Activated naive CD8-positive, alpha-beta T cell treated with anti-CD3 and anti-CD28 coated beads for 36 hours (primary cell): ENCODE measurements at places on chromosomes 3 and 15. TPM values are rescaled to one million over a fixed set of nuclear protein-coding genes. Genes with fewer than 3 reads are reported as not detected.

The FBLN2 gene
- 3.1 TPM for total RNA-seq

The SHC4 gene
- total RNA-seq: 3.7 TPM

The IQCF5 gene
- total RNA-seq: not detected

The TEX55 gene
- not detected for total RNA-seq

The GMNC gene
- not detected for total RNA-seq

DNA sequence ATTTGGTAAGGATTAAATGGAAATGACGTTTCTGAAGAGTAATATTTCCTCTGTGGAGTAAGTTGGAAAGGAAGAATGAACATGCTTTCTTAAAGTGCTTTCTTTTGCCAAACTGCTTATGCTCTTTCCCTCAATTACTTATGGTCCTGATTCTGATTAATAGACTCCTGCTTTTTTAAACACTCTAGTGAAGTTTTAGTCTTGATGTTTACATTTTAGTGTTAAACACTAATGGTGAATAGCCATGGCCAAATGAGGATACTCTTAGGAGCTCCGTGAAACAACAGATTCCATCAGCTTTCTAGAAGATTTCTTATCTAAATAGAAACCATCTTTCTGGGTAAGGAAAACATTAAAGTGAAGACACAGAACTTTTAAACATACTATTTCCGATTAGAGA lies 117.6 kb downstream of the P3H2 start:
- no peak overlapping the region for H3K4me3 ChIP-seq
- peaks cover 20% of the 10 kb centered on the region for H3K27me3 ChIP-seq
- no peak for DNase-seq
- no peaks in the 10 kb centered on the region for H3K36me3 ChIP-seq
- no peaks in the 10 kb centered on the region for H3K4me1 ChIP-seq

- no peaks in the 10 kb centered on the region for H3K27me3 ChIP-seq
- H3K4me1 ChIP-seq: no peaks in the 10 kb centered on the region
- H3K4me3 ChIP-seq: no peak overlapping the region
- no peak overlapping the region for H3K27ac ChIP-seq
Measured at GRCh38 chr3:175342196-175342595, 483.1 kb downstream of the NAALADL2 start.

GRCh38 chr15:98647774-98648653 lies at the start of gene IGF1R:
IGF1R (plus strand) TSS chr15:98648539; CDS start chr15:98649582, 1,043 bp downstream.
- peaks cover 24% of the 10 kb centered on the region for H3K4me1 ChIP-seq
- H3K27ac ChIP-seq: peak within 1 kb of the TSS; percentile 94
- peak within 1 kb of the TSS; percentile 85 for H3K4me3 ChIP-seq
- peaks cover 9% of the 10 kb centered on the region for H3K27me3 ChIP-seq
- H3K36me3 ChIP-seq: no peaks in the 10 kb centered on the region

DNA sequence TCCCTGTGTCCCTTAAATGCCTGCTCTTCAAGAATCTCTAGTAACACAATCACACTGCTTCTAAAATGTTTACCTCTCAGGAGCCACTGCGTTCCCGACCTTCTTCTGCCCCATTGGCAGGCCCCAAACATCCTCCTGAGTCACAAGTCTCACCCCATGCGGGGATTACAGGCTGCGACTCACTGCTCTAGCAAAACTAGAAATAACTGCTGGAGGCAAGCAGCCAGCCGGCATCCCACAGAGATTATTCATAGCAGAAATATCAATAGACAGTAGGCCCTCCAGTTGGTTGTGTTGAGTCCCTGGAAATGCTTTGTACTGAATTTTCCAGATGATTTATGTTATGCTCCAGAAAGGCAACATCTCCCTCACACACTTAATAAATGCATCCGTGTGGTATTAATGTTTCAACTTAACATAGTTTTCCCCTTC lies 64.8 kb downstream of the RFTN1 start:
- H3K27ac ChIP-seq: peak overlapping the region; percentile 13
- no peaks in the 10 kb centered on the region for H3K27me3 ChIP-seq
- H3K36me3 ChIP-seq: peaks cover 51% of the 10 kb centered on the region
- H3K4me1 ChIP-seq: peaks cover 43% of the 10 kb centered on the region
- peak; percentile 30 for DNase-seq

DNA sequence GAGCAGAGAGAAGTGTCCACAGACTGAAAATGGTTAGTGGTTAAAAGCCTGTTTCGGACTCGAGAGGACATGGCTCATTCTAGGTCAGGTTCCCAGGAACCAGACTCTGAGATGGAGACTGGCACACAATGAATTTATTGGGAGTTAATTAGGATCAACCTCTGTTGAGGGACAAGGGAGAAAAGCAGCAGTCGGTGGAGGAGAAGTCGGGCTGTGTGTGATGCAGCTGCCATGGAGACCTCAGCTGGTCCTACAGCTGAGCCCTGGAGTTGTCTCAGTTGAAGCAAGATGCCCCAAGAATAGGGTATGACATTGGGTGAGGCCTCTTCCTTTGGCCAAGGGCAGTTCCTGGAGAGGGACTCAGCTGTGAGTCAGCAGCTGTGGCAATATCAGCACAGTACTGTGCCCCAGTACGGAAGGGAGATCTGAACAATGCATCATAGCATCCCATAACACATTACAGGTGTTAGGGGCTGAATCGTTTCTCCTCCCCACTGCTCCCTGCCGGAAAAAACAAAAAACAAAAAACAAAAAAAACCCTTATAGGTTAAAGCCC lies 105.4 kb downstream of the ABHD5 start:
- no peak for DNase-seq
- peaks cover 18% of the 10 kb centered on the region for H3K27me3 ChIP-seq
- H3K4me3 ChIP-seq: no peak overlapping the region
- no peaks in the 10 kb centered on the region for H3K4me1 ChIP-seq
- H3K36me3 ChIP-seq: no peaks in the 10 kb centered on the region

GRCh38 chr3:189132231-189132671 lies 39.5 kb upstream of the TPRG1 start:
- H3K27me3 ChIP-seq: no peaks in the 10 kb centered on the region
- H3K4me3 ChIP-seq: peak overlapping the region; percentile 52
- DNase-seq: peak; percentile 75
- peak overlapping the region; percentile 95 for H3K27ac ChIP-seq
- H3K36me3 ChIP-seq: peaks cover 12% of the 10 kb centered on the region

GRCh38 chr3:98805571-98805970 lies 42.4 kb downstream of the ST3GAL6 start:
- H3K4me1 ChIP-seq: peaks cover 2% of the 10 kb centered on the region
- no peak overlapping the region for H3K4me3 ChIP-seq
- H3K36me3 ChIP-seq: peaks cover 10% of the 10 kb centered on the region
- no peak for DNase-seq

DNA sequence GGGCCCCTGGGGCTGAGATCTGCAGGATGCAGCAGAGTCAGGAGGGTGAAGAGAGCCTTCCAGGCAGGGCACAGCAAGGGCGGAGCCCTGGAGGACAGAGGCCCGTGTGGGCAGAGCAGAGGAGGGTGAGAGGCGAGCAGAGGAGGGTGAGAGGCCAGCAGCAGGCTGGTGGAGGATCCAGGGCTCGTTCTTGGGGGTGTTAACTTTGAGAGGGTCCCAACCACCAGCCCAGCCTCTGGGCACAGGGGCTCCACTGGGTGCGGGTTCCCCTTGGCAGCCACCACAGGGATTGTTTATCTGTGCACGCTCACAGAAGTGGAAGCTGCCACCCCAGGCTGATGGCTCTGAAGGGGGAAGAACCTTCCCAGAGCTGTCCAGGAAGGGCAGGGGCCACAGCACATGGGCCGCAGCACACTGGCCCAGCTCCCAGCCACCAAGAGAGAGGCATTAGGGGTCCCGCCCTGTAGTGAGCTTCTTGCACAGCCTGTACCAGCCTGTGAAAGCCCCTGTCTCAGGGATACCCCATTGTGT lies 9.3 kb upstream of the PLXND1 start:
- H3K4me1 ChIP-seq: no peaks in the 10 kb centered on the region
- no peak for DNase-seq
- no peaks in the 10 kb centered on the region for H3K36me3 ChIP-seq
- no peak overlapping the region for H3K4me3 ChIP-seq
- H3K27ac ChIP-seq: no peak overlapping the region
- H3K27me3 ChIP-seq: peaks cover 5% of the 10 kb centered on the region
